Activated naive CD4-positive, alpha-beta T cell treated with anti-CD3 and anti-CD28 coated beads for 36 hours (primary cell): ENCODE measurements at places on chromosomes 3 and 15. TPM values are rescaled to one million over a fixed set of nuclear protein-coding genes. Genes with fewer than 3 reads are reported as not detected.
A peak's percentile ranks its signal among the peaks of the same experiment; 100 is the strongest.

Gene P2RY12
- total RNA-seq, result not detected

Gene TMEM158
- not detected for total RNA-seq

DNA sequence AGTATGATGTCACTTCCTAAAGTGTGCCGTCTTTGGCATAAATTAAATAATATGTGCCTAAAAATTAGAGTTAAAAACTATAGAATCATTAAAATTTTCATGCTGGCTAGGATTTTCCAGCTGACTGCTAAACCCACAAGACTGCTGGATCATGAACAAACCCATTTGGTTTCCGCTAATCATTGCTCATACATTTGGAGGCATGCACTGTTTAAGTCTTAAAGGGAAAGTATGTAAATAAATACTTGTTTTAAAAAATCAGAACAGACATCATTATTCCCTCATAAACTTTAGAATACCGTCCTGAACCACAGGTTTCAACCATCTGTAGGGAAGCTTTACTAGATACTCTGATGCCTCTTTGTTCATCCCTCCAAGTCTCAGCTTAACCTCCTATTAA lies 26.5 kb downstream of the ATP6V1A start:
- H3K36me3 ChIP-seq, result no peaks in the 10 kb centered on the region
- H3K27ac ChIP-seq, result no peak overlapping the region
- H3K27me3 ChIP-seq, result no peaks in the 10 kb centered on the region
- peaks cover 6% of the 10 kb centered on the region for H3K4me1 ChIP-seq

Gene AP3B2
- 0.52 TPM for total RNA-seq

Gene ITIH1
- not detected for total RNA-seq

DNA sequence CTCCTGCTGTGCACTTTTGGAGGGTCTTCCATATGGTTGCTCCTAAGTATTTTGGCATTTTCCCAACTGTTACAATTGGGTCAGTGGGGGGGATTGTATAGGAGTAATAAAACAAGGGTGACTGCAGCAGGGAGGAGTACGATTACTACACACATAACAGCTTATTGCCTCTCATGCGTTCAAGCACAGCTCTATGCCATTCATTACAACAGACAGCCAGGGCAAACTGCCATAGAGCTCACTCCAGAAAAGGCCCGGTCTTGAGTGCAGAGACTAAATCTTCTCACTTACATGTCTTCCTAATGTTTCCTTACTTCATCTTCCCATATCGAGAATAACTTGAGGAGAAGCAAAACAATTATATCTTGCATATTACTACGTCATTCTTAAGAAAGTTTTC lies 1.4 kb upstream of the CHMP2B start:
- H3K27ac ChIP-seq, result no peak overlapping the region
- no peak overlapping the region for H3K4me3 ChIP-seq
- peaks cover 19% of the 10 kb centered on the region for H3K27me3 ChIP-seq
- peaks cover 3% of the 10 kb centered on the region for H3K36me3 ChIP-seq
- peaks cover 21% of the 10 kb centered on the region for H3K4me1 ChIP-seq
- no peak for DNase-seq

GRCh38 chr3:146889626-146890025 lies 284.5 kb upstream of the PLSCR5 start:
- no peak overlapping the region for H3K27ac ChIP-seq
- no peaks in the 10 kb centered on the region for H3K36me3 ChIP-seq
- no peaks in the 10 kb centered on the region for H3K27me3 ChIP-seq
- DNase-seq, result no peak
- no peaks in the 10 kb centered on the region for H3K4me1 ChIP-seq
- no peak overlapping the region for H3K4me3 ChIP-seq

Gene ALDH1A3
- not detected for total RNA-seq

DNA sequence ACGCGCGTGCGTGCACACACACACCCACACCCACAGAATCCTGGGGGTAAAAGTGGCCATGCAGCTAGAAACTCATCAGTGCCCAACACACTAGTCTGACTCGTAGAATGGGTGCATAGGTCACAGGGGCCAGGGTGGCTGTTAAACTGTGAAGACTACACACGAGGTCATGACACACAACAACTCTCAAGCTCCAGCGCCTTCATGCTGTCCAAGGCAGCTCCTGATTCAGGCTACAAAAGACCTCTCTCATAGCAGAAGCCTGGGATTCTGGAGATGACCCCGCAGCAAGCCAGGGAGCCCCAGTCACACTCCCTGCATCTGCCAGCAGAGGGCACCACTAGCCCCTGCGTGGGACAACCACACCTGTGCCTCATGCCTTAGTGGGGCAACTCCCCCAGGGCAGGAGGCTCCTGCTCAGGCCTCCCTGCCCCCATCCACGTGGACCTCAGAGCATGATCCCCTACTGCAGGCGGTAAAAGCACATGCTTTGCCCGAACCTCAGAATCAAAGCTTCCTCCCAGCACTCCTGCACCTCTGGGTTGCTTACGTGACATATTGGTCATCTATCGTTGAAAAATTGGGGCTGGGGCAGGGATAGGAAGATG lies 93.1 kb downstream of the LRIG1 start:
- H3K36me3 ChIP-seq, result peaks cover 12% of the 10 kb centered on the region
- H3K27ac ChIP-seq, result no peak overlapping the region
- peaks cover 3% of the 10 kb centered on the region for H3K4me1 ChIP-seq

- no peaks in the 10 kb centered on the region for H3K36me3 ChIP-seq
- DNase-seq, result no peak
Measured at GRCh38 chr3:185792955-185793354, 31.9 kb downstream of the IGF2BP2 start.

DNA sequence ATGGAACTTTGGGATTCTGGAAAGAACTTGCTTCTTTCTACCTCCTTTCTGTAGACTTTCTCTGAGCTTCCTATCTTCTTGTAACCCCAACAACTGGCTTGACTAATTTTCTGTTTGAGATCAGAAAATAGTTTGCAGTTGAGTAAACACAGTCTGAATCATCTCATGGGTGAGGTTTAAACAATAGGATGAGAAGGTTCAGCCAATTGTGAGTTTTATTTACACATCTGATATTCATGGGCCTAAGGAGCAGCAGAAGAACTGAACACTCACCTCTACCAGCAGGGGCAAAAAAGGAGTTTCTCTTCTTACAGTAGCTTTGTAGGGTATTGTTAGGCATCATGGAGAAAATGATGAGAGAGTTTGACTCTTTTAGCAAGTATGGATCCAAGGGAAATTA lies 54.2 kb downstream of the DTWD1 start:
- no peak for DNase-seq
- H3K36me3 ChIP-seq, result no peaks in the 10 kb centered on the region

GRCh38 chr3:152609891-152610290 lies 225.0 kb upstream of the P2RY1 start:
- H3K4me3 ChIP-seq, result no peak overlapping the region
- peaks cover 1% of the 10 kb centered on the region for H3K27me3 ChIP-seq
- DNase-seq, result no peak
- no peaks in the 10 kb centered on the region for H3K4me1 ChIP-seq
- H3K27ac ChIP-seq, result no peak overlapping the region

GRCh38 chr3:194935061-194935460 lies 249.4 kb downstream of the FAM43A start:
- H3K4me3 ChIP-seq, result no peak overlapping the region
- H3K4me1 ChIP-seq, result no peaks in the 10 kb centered on the region
- peaks cover 7% of the 10 kb centered on the region for H3K27me3 ChIP-seq
- H3K27ac ChIP-seq, result no peak overlapping the region
- DNase-seq, result no peak

DNA sequence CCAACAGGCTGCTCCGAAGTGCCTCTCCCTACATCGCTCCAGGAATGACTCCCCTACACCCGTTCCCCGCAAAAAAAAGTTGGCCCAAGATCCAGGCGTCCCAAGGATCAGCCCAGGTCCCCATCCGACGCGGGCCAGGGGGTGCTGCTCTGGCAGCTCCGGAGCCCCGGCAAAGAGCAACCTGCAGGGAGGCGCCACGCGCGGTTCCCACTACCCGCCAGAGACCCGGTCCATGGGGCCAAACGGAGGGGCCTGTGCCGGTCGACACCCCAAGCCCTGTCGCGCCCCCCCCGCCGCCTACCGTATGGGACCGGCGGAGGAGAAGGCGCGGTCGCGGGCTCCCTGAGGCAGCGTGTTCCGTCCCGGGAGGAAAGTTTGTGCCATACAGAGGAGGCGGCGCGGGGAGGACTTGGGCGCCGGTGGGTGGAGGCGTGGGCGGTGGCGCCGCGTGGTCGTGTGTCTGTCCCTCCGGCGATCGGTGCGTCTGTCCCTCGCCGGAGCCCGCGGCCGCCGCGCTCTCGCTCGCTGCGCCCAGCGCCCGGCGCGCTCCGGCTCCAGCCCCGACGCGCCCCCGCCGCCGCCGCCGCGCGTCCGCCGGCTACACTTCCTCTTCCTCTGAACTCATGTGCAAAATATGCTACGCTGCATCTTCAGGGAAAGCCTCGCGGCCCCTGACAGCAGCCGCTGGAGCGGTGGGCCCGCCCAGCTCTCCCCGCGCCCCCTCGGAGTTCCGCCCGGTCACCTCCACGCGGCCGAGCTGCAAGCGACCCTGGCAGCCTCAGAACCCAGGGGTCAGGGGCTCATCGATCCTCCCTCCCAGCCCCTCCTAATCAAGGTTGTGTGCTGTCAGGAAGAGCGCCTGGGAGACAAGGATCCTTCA lies at the start of gene RFTN1:
RFTN1 (minus strand) TSS at position 559 of the 880 bp plus-strand sequence. CDS start 19,830 bp downstream, outside the sequence.
- H3K4me1 ChIP-seq, result peaks cover 65% of the 10 kb centered on the region
- H3K36me3 ChIP-seq, result peaks cover 25% of the 10 kb centered on the region
- DNase-seq, result peak; percentile 63
- H3K4me3 ChIP-seq, result peak within 1 kb of the TSS; percentile 92
- H3K27me3 ChIP-seq, result no peaks in the 10 kb centered on the region

DNA sequence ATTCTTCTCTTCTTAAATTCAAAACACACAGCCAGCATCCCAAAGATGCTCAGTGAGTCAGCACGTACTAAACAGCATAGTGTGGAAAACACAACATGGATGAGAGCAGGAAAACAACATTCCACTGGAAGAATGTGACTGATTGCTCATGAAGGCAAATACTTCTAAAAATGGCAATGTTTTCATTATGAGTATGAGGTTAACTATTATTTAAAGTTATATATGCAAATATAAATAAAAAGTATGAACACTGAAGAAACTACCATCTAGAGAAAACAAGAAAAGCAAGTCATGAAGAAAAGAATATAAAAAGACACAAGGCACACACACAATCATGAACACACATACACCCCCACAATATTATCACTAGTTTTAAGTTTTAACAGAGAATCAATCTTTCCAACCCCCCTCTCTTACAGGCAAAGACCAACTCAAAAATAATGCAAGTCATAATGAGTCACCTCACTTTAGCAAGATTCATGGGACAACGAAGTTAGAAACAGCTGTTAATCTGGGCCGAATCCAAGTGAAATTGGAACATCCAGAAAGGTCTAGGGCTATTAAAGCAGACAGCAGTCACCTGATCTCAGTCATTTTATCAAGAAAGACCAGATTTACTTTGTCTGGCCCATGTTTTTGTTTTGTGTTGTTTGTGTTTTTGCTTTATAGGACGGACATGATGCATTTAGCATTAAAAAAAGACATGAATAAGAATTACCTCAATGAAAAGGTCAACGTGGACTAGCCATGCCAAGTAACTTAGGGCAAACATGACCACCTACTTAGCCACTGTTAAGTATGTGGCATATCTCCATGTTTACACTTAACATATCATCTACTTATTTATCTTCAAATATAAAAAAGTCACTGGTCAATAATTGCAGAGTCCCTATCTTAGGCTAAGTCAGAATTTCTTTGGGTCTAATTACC lies 18.1 kb downstream of the GBE1 start:
- H3K36me3 ChIP-seq, result peaks cover 5% of the 10 kb centered on the region
- no peak for DNase-seq
- peaks cover 5% of the 10 kb centered on the region for H3K4me1 ChIP-seq
- no peak overlapping the region for H3K27ac ChIP-seq

DNA sequence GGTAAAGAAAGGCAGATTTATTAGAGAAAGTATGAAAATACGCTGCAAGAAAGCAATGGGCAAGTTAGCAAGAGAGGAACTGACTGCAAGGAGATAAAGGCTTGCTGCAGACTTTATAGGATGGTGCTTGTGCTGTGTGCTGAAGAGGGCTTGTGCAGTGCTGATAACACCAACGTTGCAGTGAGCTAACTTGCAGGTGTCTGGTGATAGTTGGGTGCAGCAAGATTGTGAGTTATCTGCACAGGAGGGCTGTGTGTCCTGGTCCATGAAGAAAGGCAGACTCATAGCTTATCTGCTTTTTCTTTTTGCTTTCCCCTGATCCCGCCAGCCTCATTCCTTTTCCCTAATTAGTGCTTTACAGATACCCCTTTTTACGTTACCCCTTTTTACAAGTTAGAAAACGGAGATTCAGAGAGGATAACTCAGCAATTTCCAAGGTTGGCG lies 58.0 kb upstream of the ZNF148 start:
- no peaks in the 10 kb centered on the region for H3K36me3 ChIP-seq
- H3K27me3 ChIP-seq, result no peaks in the 10 kb centered on the region
- no peak overlapping the region for H3K4me3 ChIP-seq

Gene TUSC7
- total RNA-seq, result not detected

GRCh38 chr15:85399627-85400026 lies 19.2 kb downstream of the AKAP13 start:
- no peak overlapping the region for H3K4me3 ChIP-seq
- peaks cover 69% of the 10 kb centered on the region for H3K4me1 ChIP-seq
- no peak overlapping the region for H3K27ac ChIP-seq
- peaks cover 2% of the 10 kb centered on the region for H3K36me3 ChIP-seq

DNA sequence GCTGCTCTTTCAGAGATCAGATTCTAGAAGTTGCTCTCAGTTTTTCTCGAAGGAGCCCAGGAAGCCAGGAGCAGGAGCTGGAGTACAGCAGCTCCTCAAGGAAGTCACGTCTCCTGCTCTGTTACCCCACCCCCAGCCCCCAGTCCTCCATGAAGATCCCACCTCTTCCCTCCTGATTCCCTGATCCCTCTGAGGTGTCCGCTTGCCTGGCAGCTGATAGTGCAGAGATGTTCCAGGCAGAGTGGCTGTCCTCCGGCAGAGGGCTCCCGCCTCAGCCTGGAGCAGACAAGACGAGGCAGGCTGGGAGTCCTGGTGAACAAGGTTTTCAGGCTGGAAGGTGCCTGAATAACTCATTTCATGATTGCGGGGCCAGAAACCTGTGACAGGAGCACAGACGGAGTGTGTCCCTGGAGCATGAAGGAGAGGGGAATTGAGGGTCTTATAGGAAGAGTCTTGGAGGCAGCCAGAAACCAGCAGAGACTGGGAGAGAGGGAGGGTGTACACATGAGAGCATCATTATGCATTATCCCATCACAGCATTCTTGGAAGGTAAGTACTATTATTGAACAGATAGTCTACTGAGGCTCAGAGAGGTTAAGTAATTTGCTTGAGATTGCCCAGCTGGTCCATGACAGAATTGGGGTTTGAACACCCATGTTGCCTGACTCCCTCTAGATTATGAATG lies 1.2 kb downstream of the HRH1 start:
- peak; percentile 36 for DNase-seq
- H3K27ac ChIP-seq, result no peak overlapping the region
- H3K4me1 ChIP-seq, result peaks cover 8% of the 10 kb centered on the region
- H3K4me3 ChIP-seq, result no peak overlapping the region
- no peaks in the 10 kb centered on the region for H3K36me3 ChIP-seq

Gene HYKK
- total RNA-seq, result 3.6 TPM

Gene SCN11A
- total RNA-seq, result 0.05 TPM
